ENCODE measurements at places on chromosomes 7 and 10.

DNA sequence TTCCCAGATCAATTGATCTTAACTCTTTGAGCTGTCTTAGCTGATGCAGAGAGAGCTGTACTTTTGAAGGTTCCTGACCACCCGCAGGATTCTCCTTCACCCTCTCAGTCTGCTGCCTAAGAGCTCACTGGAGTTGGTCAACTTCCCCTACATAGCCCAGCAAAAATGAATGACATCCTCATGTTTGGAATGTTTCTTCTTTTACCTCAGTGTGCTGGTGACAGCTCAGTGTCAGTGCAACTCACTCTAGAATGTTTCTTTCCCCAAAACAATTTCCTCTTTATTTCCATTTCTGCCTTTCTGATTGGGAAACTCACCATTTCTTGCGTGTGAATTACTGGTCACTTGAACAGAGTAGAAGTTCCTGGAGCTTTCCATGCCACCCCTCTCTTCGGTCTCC lies 48.7 kb downstream of the LSMEM1 start:
- no peak for DNase-seq

- DNase-seq, result no peak
Observed at GRCh38 chr10:75405598-75406461, 4.3 kb upstream of the ZNF503 start.

DNA sequence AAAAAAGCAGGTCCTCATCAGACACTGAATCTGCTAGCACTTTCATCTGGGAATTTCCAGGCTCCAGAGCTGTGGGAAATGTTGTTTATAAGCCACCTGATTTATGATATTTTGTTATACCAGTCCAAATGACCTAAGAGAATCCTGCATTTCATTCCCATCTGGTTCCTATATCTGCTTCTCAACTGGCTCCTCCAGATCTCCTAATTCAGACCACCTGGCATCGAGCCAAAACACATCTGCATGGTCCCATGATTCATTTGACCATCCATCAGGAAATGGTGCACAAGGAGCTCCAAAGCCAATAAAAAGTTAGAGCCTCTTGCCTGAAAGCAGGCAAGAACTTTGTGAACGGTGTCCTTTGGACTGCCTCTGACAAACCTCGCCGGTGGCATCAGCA lies 108.9 kb downstream of the IPMK start:
- no peak for DNase-seq

DNA sequence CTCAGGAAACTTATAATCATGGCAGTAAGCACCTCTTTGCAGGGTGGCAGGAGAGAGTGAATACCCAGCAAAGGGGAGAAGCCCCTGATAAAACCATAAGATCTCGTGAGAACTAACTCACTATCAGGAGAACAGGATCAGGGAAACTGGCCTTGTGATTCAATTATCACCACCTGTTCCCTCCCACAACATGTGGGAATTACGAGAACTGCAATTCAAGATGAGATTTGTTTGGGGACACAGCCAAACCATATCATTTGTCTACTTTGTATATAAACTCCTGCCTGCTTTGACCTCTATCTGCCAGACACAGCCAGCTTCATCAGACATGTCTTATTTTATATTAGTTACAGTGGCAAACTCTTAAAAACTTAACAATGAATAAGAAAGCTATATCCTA lies 50.4 kb downstream of the ARMC3 start:
- DNase-seq, result peak; percentile 63
